HL-60 (cell line): ENCODE measurements at places on chromosomes 4 and X.

GRCh38 chr4:123478859-123479345 lies 82.3 kb downstream of the SPRY1 start:
- DNase-seq, result no peak

- no peak for DNase-seq
Observed at GRCh38 chr4:97587912-97588311, 555.4 kb downstream of the STPG2 start.

DNA sequence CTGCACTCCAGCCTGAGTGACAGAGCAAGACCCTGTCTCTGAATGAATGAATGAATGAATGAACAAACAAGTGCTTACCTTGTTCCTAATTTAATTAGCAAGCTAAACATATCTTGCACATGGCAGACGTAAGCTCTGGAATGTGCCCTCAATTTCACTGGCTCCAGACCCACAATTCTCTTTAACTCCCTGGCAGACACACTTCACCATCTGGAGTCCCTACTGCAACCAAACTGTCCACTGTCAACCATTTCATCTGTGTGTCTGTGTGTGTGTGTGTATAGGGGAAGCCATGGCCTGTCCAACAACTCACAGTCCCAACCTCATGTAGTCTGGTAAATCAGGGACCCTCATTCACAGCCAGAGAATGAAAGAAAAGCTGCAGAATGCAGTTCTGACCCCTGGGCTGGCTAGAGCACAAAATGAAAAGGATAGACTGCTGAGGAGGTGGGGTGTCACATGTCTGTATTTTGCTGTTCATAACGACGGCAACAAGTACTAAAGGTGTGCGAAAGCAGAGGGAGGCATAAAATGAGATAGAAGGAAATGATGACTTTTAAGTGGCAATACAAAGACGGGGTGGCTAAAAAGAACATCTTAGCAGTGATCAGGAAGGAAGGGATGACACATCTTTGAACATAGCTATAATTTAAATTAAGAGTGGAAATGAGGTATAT lies 114.1 kb downstream of the TSPAN5 start:
- no peak for DNase-seq

GRCh38 chr4:94567811-94568210 lies 116.1 kb downstream of the PDLIM5 start:
- DNase-seq, result no peak

DNA sequence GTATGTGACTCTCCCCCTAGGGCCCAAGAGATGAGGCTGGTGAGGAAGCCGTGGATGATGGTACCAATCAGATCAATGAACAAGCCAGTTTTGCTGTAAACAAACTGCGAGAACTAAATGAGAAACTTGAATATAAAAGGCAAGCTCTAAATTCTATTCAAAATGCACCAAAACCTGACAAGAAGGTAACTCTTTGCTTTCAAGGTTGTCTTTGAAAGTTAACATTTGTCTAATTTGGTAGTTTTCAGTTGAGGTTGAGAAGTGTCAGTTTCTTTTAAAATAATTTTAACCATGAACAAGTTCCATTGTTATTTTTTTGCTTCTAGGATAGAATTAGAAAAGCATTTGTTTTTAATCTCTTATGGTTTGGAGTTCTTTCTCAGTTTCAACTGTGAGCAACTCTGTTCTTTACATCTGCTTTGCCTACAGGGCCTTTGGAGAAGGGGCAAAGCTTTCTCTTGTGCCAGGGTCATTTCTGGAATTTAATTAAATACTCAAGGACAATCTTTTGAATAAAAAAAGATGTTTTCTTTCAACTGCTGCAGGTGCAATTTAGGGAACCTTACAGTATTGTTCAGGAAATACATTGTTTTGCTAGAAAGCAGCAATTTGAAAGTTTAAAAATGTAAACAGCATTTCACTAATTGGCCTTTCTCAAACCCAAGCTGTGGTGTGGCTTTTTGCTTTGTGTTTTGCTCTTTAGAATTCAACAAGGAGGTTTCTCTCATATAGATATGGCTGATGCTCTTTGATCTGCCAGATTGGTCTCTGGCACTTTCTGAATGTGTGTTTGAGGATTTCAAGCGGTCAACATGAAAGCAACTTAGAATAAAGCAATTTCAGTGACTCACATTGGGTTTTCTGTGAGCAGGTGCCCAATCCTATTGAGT lies 62.9 kb downstream of the LRP2BP start:
- no peak for DNase-seq

- no peak for DNase-seq
Observed at GRCh38 chr4:58225460-58225859, 1115.3 kb upstream of the IGFBP7 start.

- no peak for DNase-seq
Observed at GRCh38 chrX:140229191-140229590, 263.9 kb upstream of the CXorf66 start.

GRCh38 chr4:149702414-149703293 lies 113.0 kb downstream of the IQCM start:
- no peak for DNase-seq

- DNase-seq, result no peak
Observed at GRCh38 chrX:5656544-5656943, 572.1 kb downstream of the NLGN4X start.

DNA sequence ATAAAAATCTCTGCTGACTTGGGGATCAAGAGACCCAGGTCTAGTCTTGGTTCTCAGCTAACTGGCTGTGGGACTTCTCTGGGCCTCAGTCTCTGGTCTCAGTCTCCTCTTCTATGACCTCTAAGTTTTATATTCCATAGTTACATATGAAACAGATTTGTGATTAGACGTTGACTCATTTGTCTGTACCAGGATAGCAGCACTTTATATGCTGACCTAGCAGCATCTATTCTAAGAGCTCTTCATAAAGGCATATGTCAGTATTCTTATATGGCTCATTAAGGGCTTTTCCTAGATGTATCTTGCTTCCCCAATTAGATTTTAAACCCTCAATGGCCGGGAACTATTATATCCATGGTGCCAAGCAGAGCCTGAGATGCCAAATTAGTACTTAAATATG lies 12.7 kb downstream of the GRPR start:
- no peak for DNase-seq

- DNase-seq, result no peak
Observed at GRCh38 chrX:127702527-127702926, 349.7 kb downstream of the ACTRT1 start.

DNA sequence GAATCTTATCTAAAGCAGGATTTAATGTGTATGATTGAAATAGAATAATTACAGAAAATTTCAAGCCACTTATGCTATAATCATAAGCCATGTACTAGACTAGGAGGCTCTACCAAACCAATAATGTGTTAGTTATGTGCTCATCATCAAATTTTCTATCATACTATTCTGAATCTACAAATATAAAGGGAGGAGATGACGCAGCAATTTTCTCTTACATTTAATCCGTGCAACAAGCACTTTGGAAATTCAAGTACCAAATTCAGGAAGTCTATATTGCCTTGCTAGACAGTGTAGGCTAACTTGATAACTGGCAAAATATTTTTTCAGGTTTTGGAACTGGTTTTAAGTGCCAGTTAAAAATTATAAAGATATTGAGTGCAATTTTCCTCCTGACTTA lies 283.5 kb downstream of the C4orf33 start:
- DNase-seq, result no peak

DNA sequence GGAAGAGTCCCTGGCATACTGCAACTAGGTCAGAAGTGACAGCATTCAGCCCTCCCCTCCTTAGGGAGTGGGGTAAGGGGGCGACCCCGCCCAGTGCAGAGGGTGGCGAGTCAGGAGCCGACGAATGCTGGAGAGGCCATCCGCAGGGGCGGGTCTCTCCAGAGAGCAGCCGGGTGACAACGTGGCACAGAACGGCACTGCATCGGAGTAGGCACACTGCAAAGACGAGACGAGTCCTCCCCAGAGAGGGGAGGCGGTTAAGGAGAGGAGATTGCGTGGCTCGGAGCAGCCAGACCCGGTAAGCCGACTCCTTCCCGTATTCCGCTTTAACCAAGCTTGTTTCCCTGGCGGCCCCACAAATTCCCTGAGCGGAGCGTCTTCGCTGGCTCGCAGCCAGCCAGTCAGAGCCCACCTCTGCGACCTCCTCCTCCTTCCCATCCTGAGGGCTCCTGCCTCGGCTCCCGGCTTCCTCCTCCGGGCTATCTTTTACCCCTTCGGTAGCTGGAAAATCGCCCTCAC lies 54.9 kb downstream of the LINC00632 start:
- DNase-seq, result no peak

- no peak for DNase-seq
Observed at GRCh38 chrX:152313529-152314302, 137.4 kb downstream of the GABRA3 start.

- DNase-seq, result no peak
Observed at GRCh38 chr4:114161809-114162208, 182.4 kb upstream of the ARSJ start.

DNA sequence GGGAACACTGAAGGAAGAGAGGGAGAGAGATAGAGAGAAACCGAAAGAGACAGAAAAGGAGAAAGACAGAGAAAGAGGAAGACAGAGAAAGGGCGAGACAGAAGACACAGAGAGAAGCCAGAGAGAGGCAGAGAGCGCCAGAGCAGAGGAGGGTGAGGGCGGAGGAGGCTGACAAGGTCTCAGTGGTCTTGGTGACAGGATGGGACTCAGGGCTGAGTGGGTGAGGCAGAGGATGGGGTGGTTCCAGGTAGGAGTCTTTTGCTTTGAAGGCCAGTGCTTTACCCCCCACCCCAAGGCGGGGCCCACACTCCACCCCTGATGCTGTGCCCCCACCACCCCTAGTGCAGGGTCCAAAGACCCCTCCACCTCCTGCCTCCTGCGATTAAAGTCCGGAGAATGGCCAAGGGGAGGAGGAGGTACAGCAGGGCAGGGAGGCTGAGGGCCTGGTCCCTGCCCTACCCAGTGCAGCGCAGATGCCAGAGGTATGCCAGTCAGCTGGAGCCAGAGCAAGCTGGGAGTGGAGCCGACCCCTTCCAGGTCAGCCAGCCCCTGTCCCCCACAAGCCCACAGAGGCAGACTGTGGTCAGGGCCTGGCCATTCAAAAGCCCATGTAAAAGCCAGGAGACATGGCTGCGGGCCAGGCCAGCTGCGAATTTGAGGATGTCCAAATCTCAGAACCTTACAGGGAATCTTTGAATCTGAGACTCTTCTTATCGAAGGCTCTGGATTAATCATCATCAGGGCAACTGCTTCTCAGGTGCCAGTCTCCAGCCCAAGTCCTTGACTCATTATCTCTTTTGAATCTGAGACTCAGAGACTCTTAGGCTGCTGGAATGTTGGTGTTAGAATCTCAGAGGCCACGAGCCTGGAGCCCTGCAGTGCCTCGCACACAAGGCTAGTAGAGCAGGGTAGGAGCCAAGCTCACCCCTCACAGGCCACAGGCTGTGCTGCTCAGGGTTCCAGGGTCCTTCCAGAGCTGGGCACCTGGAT lies 758 bp downstream of the IQSEC2 start:
- DNase-seq, result no peak

- DNase-seq, result no peak
Observed at GRCh38 chrX:27085346-27085745, 377.8 kb downstream of the PPP4R3C start.

- DNase-seq, result no peak
Observed at GRCh38 chrX:85004255-85004654, 578 bp downstream of the APOOL start.

GRCh38 chrX:44432641-44433040 lies 89.2 kb upstream of the EFHC2 start:
- no peak for DNase-seq

GRCh38 chr4:137370206-137370633 lies 162.1 kb downstream of the PCDH18 start:
- no peak for DNase-seq

- no peak for DNase-seq
Observed at GRCh38 chrX:150446995-150447394, 83.9 kb downstream of the MAMLD1 start.

GRCh38 chr4:168666531-168666930 lies 169.7 kb downstream of the PALLD start:
- DNase-seq, result no peak

DNA sequence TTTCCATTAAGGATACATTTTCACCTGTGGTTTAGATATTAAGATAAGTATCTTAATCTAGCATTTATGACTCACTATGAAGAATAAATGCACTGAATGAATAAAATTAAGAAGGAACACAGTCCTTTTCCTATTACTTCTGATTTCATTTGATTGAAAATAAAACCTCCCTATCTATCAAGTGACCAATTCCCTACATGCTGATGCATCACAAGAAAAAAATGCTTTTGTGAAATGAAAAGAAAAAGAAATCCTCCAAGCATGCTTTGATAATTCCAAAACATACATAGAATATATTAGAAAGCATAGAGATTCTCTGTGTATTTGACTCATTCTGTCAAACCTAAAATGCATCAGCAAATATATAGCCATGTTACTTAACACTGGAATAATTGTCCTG lies 37.1 kb downstream of the PCDH10 start:
- DNase-seq, result no peak

DNA sequence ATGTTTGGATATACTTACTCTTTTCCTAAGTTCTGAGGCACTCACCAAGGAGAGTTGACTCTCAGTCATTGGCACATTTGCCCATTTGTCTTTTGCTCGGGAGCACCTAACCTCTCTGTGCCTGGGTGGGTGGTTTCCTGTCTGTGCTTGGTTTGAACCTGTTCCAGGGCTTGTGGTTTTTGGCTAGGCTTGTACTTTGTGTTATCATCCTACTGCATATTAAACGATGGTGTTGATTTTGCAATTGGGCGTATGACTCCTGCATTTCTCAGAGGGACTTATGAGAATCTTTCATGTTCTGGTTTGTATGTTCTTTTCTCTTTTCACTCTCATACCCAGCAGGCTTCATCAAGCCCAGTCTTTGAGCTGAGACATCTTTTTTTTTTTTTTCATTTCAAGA lies 161.7 kb downstream of the BTC start:
- no peak for DNase-seq

- no peak for DNase-seq
Observed at GRCh38 chr4:5979981-5980380, 38.2 kb downstream of the C4orf50 start.

GRCh38 chr4:72969976-72970375 lies 99.5 kb downstream of the COX18 start:
- DNase-seq, result no peak

GRCh38 chr4:3462790-3463415 lies at the start of gene DOK7:
TSS of gene DOK7 (plus strand) at chr4:3463306. CDS start at chr4:3463376, 70 bp downstream.
- no peak for DNase-seq
